Panc1 (cell line): ENCODE measurements at places on chromosomes 2 and 18. TPM values are rescaled to one million over a fixed set of nuclear protein-coding genes. Genes with fewer than 3 reads are reported as not detected.

DNA sequence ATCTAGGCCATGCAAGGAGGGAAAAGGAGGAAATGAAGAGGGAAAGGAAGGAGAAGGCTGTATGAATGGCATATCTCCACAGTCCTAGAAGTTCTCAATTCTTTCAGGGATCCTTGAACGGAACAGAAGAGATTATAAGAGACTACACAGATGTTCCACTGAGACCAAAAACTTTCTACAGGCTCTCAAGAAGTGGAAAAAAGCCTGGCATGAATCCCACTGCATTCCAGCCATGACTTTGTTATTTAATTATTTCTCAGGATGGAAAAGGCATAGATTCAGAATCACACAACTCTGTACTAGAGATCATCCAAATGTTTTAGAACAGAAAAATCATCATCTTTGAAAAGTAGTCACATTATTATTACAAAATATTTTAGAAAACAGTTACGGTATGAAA is 131.7 kb upstream of the CDH20 start:
- DNase-seq: no peak

GRCh38 chr2:60466161-60466702 is 87.2 kb downstream of the BCL11A start:
- no peak for DNase-seq

WNT10A gene
- 9.2 TPM for total RNA-seq

FAP gene
- not detected for total RNA-seq

DNA sequence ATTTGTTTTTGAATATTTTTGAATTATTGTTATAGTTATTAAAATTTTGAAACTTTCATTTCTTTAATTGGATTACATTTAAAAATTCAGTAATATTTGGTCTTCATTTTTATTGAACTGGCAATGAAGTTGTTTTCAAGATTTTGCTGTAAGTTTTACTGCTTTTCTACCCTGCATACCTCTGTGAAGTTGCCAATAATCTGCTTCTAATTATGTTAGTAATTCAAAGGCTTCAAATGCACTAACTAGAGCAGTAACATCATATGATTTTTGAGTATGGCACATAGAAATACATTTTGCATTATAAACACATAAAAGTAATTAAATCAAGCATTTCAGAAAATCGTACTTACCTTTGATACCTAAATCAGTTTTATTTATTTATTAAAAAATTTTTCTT is 40.3 kb upstream of the FAM171B start:
- DNase-seq: no peak

GRCh38 chr2:86791573-86791972 is 860 bp upstream of the CD8A start:
- DNase-seq: no peak

DNA sequence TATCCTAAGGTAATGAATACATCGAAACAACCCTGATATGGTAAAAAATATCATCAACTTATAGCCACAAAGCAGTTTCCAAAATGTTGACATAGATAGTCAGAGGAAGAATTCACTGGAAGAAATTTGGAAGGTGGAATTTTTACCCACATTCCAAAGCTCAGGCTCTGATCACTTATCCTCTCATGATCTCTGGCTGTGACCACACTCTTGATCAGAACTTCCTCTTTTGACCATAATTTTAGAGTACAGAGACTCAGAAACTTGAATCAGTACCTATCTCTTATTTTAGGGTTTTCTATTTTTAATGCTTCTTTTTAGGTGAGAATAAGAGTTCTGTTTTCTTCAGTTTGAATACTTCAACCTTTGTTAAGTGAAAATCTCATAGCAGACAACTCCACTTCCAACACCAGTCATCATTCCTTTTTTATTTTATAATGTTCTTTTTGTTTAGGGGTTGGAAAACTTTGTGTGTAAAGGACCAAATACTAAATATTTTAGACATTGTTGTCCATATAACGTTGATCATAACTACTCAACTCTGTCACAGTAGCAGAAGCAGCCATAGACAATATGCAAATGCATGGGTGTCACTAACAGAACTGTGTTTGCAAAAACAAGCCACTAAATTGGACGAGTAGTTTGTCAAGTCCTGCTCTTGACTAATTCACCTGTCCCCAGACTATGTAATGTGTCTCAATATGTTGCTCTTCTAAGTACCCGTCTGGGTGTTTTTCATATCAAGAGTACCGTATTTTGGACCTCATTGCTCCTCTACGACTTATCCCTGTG is 891.6 kb upstream of the CRIM1 start:
- no peak for DNase-seq

DNA sequence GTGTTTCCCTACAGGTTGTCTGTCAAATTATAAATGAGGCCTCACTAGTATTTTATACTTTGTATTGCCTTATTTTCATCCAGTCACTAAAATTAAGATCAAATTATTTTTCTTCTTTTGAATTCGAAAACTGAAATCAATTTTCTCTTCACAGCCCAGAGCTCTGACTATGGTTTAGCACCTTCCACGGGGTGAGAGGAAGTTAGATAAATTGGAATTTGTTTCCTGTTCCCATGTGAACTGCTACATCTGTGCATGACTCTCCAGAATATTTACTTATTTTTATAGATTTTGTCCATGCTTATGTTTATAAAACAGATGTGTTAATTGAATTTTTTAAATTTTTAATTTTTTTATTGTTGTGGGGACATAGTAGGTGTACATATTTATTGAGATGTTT is 656.5 kb downstream of the IRS1 start:
- DNase-seq: no peak

ALLC gene
- total RNA-seq: not detected

DNAJC5G gene
- not detected for total RNA-seq

DES gene
- total RNA-seq: 0.69 TPM

GPC1 gene
- 88.7 TPM for total RNA-seq

- DNase-seq: no peak
These were observed 146.6 kb downstream of the MEIS1 start for GRCh38 chr2:66581339-66582103.

- DNase-seq: peak; percentile 8
These were observed 48.0 kb downstream of the SERPINB8 start for GRCh38 chr18:64017870-64018269.

DNA sequence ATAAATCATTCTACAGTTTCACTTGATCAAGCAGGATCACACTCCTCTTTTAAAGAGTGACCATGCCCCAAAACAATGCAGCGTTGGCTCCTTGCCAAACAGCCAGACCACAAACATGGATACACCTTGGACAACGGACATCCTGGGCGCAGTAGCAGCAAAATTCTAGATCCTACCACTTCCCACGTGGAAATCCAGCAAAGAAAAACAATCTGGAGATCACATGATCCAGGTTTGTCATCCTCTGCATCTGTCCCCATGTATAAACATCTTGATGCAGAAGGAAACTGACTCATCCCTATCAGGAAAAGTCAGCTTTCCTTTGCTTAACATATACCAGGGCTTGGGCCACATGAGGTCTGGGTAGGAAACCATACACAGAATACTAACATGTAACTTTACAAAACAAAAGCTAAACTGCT is 53.1 kb downstream of the ZNF521 start:
- DNase-seq: peak; percentile 25

GRCh38 chr2:29640360-29640759 is 281.0 kb downstream of the ALK start:
- DNase-seq: no peak

DNA sequence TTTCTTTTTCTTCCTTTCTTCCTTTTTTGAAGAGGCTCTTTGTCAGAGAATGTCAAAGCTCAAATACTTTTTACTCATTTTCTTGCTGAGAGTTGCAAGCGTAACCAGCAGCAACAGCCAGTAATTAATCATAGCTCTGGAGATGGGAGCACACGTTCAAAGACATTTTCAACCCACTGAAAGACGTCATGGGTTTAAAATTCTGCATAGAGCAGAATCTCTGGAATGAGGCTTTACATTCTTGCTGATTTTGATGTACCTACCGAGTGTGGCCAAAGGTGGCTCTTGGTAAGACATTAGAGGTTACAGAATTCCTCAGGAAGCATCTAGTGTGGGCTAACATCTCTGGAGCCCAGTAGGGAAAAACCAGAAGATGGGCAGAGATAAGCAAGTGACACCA is 292.5 kb downstream of the MTX2 start:
- no peak for DNase-seq

- no peak for DNase-seq
These were observed 9.6 kb downstream of the PIGN start for GRCh38 chr18:62177271-62177670.

DNA sequence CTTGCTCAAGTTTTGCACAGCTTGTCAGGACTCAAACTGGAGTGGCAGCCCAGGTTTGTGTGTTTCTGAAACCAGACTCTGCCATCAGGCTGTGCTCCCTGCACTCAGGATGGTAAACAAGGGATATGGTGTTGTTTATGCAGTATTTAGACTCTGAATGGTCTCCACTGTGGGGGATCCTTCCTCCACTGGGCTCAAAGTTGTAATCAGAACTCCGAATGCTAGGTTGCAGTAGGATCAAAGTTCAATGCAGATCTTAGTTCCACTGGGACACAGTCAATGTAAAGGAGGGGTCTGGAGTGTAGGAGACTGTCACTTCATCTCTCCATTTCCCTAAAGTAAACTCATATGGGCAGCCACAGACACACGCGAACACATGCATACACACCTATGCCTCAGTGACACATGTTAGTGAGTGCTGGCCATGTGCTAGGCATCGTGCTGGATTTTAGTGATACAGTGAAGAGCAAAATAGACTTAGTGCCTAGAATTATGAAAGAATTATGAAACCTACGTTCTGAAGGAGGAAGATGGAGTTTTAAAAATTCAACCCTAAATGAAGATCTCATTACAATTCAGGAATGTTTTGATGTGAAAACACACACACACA is 6.1 kb downstream of the IL18R1 start:
- DNase-seq: no peak

DNA sequence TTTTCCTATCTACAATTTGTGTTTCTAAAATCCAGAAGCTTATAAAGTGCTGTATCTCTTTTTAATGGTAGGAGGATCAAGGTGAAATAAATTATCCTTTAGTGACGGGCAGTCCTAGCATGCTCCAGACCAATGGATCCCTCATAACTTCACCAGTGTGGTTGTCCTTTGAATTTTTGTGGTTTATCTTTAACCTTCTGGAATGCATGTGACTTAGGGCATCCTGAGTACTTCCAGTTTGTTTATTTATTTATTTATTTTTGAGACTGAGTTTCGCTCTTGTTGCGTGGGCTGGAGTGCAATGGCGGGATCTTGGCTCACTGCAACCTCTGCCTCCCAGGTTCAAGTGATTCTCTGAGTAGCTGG is 40.4 kb downstream of the NUP35 start:
- DNase-seq: no peak

- no peak for DNase-seq
These were observed 108.4 kb upstream of the TTN start for GRCh38 chr2:178915423-178916173.

GRCh38 chr2:177030451-177031105 is 182.0 kb upstream of the HNRNPA3 start:
- no peak for DNase-seq

- DNase-seq: no peak
These were observed 84.9 kb upstream of the EPB41L3 start for GRCh38 chr18:5628512-5629255.

DNA sequence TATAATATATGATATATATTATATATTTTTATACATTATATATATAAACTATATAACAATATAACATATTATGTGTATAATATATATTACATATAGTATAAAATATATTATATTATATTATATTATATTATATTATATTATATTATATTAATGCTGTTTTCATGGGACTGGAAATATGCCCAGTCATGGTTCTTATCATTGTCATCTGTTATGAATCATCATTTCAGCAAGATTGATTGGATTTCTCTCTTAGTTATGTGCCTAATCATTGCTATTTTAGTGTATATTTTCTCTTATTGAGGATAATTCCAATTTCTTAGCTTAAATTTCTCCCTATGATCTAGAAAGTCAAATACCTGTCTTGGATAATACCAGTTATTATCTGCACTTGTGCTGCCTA is 617.8 kb downstream of the TRIB2 start:
- DNase-seq: no peak

DNA sequence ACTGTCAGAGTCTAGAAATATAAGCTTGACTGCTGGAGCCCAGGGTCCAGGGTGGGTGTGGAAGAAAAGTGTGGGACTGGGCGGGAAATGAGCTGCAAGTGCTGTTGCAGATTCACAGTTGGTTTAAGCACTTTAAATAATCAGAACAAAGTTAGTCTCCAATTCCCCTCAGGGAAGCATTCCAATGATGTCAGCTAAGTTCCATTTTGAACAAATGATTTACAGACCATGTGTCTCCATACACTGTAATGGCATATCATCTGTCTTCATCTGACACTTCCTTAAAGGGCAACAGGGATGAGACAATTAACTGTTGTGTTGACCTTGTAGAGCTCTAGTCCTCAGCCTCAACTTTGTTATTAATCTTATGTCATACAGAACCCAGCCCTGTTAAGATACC is 31.5 kb upstream of the REG3A start:
- DNase-seq: no peak

GRCh38 chr18:34330308-34330707 is 105.6 kb upstream of the NOL4 start:
- no peak for DNase-seq

GRCh38 chr2:179536185-179536584 is 271.6 kb upstream of the SESTD1 start:
- DNase-seq: no peak

GRCh38 chr2:13686262-13686661 is 946.3 kb upstream of the LRATD1 start:
- no peak for DNase-seq

CENPA gene
- 55.0 TPM for total RNA-seq
